ENCODE measurements at places on chromosomes 5 and 9. TPM values are rescaled to one million over a fixed set of nuclear protein-coding genes. Genes with fewer than 3 reads are reported as not detected.

GALNT12 gene
- 11.5 TPM for total RNA-seq

- no peak for DNase-seq
These were observed 20.5 kb downstream of the GFI1B start for GRCh38 chr9:132998831-132999635.

PRUNE2 gene
- 0.44 TPM for total RNA-seq

- DNase-seq: no peak
These were observed 123.9 kb downstream of the COL23A1 start for GRCh38 chr5:178466342-178466741.

- no peak for DNase-seq
These were observed 22.1 kb upstream of the PLPP6 start for GRCh38 chr9:4640027-4640426.

DNA sequence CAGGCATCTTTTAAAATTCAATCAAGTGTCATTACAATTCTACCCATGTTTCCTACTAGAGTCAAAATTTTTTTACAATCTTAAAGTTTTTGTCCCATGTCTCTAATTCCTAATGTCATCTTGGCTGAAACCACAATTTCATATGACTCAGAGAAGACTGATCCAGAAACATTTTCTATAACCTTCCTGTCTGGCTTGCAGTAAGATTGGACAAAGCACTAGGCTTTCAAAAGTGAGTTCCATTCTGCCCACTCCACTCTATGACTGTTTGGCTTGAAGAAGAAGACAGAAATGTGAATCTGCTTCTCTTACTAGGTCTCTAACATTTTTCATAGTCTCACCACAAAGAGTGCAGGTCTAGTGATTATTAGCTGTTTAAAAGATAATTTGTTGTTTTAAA is 88.8 kb downstream of the NR3C1 start:
- no peak for DNase-seq

CD74 gene
- total RNA-seq: 1,759 TPM

GRCh38 chr5:124064956-124065355 is 553.0 kb downstream of the CSNK1G3 start:
- no peak for DNase-seq

DNA sequence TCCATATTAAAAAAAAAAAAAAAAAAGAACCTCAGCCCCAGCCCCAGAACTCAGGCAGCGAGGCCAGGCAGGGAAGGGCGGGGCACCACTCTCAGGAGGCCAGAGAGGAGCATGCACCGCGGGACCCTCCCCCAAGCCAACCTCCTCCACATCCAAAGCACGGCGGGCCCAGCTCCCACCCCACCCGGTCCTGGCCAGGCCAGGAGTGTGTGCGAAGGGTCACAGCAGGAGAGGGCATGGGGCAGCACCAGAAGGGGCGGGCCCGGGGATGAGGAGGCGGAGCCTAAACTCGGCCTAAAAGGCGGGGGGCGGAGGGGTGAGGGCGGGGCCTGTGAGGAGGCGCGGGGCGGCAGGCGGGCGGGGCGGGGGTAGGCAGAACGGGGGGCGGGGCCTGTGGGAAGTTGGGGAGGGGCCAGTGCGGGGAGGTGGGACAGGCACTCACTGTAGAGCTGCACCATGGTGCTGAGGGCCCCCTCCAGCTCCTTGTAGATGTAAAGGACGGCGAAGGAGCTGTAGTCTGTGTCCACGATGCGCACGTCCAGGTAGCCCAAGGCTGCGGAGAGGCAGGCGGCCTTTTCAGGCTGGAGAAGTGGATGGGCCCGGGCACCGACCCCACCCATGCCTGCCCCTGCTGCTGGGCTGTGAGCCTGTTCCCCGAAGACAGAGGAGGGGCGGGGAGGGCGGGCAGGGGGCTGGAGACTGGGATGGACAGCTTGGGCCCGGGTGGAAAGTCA is 1.2 kb downstream of the LCN15 start:
- DNase-seq: peak; percentile 77

DNA sequence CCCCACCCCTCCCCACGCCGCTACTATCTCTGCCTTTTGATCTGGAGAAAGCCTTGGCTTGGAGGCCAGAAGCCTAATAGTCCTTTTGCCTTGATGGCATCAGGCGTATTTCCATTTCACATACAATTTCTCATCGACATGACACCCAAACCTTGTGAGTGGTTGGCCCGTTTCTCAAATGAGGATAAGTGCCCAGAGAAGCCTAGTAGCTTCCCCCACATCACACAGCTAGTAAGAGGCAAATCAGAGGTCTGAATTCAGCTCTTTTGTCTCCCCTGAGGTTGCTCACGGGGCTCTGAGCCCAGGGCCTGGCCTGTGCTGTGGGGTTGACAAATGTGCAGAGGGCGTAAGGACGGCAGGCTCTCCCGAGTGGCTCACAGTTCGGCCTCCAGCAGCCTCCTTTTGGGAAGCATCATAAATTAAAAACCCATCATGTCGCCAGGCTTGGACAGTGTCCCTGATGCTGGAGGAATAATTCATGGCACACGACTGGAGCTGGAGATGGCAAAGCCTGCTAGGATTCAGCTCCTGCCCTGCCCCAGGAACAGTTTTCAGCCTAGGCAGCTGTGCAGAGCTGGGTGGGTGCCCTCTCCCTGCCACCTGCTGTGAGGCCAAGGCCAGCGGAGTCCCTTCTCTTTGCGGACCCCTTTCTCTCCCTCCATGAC is 263.8 kb downstream of the NSG2 start:
- DNase-seq: no peak

GRCh38 chr5:56737951-56738606 is 77.3 kb upstream of the MAP3K1 start:
- no peak for DNase-seq

VLDLR gene
- total RNA-seq: not detected

FAM200C gene
- 5.1 TPM for total RNA-seq

GRCh38 chr5:73419117-73419464 is 29.5 kb downstream of the FOXD1 start:
- no peak for DNase-seq

AMACR gene
- 5.0 TPM for total RNA-seq

DNA sequence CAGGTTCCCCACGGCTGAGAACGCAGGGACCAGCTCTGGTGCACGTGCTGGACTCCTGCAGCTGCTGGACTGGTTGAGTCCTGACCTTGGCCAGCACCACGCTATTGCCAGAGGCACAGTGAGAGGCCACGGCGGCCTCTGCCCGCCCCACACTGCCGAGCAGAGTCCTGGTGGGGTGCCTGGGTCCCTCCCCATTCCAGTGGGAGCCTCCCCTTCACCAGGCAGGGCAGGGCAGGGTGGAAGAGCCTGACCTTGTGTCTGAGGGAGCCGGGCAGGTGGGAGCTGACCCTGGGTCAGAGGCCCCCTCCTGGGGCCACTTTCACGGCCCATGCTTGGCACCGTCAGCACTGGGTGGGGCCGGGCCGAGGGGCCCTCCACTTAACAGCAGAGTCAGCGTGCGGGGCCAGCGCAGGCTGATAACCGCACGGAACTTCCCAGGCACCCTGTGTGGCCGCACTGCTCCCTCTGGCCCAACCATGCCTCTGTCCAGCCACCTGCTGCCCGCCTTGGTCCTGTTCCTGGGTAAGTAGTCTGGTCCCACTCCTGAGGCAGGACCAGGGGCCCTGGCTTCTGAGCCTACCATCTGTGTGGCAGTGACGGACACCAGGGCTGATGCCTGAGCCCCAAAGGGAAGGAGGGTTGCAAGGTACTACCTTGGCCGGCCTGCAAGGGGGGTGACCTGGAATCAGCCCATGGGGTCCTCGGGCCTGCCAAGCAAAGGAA is at the start of gene MAMDC4:
MAMDC4 (plus strand) TSS at position 406 of the 723 bp plus-strand sequence; CDS start at position 477, 71 bp downstream.
- no peak for DNase-seq

GRCh38 chr9:82206490-82206889 is 217.9 kb downstream of the SPATA31D1 start:
- no peak for DNase-seq

DNA sequence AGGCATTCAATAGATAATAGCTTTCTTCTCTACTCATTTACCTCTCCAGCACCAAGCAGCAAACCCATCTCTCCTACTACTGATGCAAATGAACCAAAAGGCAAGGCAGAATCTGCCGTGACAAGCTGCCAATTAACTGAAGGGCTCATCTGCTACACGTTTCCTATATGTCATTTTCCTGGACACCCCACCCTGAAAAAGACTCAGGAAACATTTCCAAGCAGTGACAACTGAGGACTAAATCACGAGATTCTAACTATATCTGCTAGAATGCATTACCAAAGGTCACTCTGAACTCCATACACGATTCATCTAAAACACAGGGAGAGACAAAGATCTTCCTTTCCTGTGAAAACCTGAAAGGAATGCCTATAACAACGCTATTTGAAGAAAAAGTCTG is 12.9 kb downstream of the PLPP1 start:
- no peak for DNase-seq

GRCh38 chr5:150763023-150763769 is 4.4 kb upstream of the DCTN4 start:
- no peak for DNase-seq

DNA sequence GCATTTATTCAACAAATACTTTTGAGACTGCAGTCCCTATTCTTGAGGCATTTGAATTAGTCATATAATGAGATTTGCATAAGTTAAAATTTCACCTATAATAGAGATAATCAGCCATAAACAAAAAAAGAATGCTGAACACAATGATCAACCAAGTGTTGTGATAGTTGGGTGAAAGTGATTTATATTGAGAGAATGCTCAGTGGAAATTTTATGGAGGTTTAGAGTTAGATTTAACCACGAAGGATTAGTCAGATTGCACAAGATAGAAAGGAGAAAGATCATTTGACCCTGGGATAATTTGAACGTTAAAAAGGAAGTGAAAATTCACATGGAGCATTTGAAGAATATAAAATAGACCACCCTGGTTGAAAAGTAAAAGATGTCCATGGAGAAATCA is 356.2 kb downstream of the NPR3 start:
- no peak for DNase-seq

DNA sequence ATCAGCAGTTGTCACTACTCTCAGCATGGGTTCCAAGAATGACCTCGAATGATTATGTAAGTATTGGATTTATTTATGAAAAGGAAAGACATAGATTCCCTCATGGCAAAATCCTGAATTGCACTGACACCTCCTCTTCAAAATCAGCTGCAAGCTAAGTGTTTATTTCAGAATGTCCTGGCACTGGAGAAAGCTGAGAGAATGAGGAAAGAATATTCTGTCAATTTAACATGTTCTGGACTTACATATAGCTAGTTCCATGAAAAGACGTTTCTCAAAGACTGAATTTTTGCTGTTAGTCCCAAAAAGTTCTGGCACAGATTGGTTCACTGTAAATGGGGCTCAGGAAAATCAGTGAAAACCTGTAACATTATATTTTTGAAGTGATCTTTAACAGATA is 120.3 kb downstream of the NREP start:
- no peak for DNase-seq

DNA sequence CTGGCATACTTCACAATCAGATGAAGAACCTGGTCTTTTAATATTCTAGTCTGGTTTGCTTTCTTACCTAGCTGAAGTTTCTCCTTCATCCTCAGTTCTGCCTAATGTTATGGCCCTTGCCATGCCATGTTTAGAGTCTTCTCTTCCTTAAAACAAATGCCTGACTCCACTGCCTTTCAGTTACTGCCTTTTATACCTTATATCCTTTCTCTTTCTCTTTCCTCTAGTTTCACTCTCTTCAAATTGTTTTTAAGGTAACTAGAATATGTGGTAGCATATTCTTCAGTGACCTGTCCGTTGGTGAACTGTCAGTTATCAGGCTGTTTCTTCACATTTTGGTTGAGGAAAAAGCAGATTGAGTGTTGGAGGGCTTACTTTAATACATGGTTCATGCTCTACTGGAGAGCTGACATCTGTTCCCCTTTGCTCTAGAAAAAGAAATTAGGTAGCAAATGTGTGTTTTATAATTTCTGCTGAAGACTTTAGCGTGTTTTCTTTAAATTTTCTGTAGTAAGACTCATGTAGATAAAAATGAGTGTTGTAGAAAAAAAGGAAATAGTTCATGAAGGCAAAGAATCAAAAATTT is 103.8 kb downstream of the DMXL1 start:
- no peak for DNase-seq

IL13 gene
- not detected for total RNA-seq

DNA sequence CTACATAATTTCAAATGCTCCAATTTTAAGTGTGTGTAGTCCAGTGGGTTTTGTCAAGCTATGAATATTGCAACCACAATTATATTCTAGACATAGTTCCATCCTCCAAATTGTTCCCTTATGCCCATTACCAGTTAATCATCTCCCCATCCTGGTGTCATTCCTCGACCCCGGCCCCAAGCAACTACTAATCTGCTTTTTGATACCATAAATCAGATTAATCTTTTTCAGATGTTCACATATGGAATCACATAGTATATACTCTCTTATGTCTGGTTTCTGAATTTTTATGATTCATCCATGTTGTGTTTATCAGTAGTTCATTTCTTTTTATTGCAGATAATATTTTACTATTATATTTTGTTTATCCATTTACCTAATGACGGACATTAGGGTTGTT is 148.4 kb upstream of the RORB start:
- no peak for DNase-seq

SQSTM1 gene
- 68.3 TPM for total RNA-seq

- no peak for DNase-seq
These were observed 11.1 kb upstream of the SHOC1 start for GRCh38 chr9:111805830-111806241.

NDOR1 gene
- total RNA-seq: 61.3 TPM

RAD23B gene
- total RNA-seq: 120 TPM

DNA sequence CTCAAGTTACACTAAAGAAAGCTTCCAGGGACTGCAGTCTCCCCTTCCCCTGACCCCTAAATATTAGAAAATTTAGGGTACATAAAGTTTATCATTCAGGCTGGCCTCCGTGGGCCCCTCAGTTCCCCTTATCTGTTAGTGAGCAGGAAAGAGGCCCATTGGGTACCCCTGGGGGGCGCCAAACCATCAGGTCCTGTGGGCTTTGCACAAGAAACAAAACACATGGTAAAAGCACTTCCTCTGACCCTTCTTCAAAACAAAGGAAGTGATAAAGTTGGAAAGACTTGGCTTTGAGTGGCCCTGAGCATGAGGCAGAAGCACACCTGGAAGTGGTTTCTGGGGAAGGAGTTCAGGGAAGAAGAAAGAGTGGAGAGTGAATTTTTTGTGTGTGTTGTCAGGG is 213.0 kb downstream of the SMARCA2 start:
- peak; percentile 73 for DNase-seq

DNA sequence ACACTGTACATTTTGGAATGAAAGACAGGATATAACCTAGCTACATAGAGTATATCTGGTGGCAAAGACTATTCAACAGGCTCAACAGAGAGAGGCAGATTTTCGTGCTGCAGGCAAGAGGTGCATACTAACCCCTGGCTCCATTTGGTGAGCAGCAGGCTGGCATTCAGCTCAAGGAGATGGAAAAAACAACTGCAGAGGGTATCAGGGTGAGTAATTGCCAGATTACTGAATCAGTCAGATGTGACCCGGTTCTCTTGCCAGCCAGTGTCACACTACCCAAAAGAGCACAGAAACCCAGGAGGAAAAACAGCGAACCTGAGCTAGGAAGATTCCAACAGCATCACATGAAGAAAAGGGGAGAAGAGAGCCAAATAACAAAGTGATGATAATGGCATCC is 130.4 kb upstream of the PRLR start:
- DNase-seq: no peak

LRRC70 gene
- 1.3 TPM for total RNA-seq

Measured in OCI-LY7 (cell line).